Uterus (tissue), 4 donors: ENCODE measurements at places on chromosomes 5 and 9. TPM values are rescaled to one million over a fixed set of nuclear protein-coding genes. Genes with fewer than 3 reads are reported as not detected.

DNA sequence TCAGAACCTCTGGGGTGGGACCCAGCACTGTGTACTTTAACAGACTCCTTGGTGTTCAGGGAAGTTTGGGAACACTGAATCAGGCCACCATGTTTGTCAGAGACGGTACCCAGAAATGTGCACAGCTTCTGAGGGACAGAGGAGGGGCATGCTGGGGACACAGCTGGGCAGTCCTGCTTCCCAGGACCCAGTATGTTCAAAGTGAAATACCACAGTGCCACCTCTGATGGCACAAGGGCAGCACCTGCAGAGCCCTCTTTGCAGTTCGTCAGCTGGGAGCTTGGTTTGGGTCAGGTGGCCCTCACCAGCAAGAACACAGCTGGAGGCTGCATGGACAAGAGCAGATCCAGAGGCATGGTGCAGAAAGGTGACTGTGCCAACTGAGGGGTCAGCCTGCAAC is 51.2 kb downstream of the NDST1 start:
- no peak for DNase-seq

DNA sequence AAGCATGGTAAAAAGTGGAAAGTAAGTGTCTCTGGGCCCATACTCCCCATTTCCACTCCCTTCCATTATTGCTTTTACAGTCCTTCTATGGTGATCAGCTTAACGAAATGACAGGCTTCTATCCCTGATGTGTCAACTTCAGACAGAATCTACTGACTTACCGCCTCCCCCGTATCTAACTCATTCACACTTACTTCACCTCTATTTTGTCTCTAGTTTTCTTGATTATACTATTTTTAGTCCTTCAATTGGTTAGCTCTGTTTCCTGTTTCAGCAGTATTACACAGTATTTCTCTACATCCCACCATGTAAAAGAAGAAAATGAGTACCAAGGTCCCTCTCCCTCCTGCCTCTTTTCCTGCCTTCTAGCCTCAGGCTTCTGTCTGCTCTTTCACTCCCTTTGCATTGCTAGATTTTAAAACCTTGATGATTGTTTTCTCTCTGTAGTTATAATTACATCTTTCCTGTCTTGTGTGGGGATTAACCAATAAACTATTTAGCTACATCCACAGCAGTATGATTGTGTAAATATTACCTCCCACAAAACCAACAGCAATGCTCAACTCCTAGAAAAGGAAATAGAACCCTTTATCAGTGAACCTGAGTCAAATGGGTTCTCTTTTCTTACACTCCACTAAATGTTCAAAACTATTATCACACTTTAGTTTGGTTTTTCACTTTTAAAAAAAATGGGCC is 53.4 kb downstream of the GNAQ start:
- no peak for DNase-seq

The PFN3 gene
- total RNA-seq, result not detected

The SHC3 gene
- 0.51 TPM for total RNA-seq

The DOCK8 gene
- 14.1 TPM for total RNA-seq

The SLC6A3 gene
- not detected for total RNA-seq

The ZNF454 gene
- total RNA-seq, result 11.8 TPM

DNA sequence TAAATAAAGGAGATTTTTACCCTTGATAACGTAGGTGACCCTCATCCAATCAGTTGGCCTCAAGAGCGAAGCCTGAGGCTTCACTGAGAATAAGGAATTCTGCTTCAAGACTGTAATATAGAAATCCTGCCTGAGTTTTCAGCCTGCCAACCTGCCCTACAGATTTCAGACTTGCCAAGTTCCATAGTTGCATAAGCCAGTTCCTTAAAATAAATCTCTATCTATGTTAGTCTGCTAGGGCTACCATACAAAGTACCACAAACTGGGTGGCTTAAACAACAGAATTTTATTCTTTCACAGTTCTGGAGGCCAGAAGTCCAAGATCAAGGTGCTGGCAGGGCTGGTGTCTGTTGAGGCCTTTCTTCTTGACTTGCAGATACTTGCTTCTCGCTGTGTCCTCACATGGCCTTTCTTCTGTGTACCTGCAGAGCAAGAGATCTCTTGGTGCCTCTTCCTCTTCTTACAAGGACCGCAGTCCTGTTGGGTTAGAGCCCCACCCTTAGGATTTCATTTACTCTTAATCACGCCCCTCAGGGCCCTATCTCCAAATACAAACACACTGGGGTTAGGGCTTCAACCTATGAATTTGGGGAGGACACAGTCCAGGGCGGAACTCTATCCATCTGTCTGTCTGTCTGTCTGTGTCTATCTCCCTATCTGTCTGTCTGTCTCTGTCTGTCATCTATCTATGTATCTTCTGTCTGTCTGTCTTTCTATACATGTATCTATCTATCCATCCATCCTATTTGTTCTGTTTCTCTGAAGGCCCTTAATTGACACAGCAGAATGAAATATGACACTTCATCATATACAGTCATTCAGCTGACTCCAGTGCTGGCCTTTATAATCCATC is 17.0 kb upstream of the CMBL start:
- no peak for DNase-seq

DNA sequence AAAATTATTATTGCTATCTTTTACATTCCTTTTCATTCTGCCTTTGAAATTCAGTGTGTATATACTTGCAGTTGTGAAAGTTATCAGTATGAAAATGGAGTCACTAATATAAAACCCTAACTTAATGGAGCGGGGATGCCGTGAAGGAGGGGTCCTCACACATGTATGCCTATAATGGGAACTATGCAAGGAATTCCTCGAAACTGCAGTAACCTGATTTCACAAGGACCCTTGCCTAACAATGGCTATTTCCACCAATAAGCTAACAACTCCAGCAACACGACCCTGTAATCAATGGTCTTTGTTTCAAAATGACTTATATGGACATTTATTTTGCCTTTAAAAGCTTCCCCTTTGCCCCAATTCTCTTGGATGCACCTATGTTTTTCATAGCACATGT is 12.6 kb upstream of the MLLT3 start:
- DNase-seq, result no peak
